Kidney (tissue), 22 donors: ENCODE measurements at places on chromosomes 7 and 10.

DNA sequence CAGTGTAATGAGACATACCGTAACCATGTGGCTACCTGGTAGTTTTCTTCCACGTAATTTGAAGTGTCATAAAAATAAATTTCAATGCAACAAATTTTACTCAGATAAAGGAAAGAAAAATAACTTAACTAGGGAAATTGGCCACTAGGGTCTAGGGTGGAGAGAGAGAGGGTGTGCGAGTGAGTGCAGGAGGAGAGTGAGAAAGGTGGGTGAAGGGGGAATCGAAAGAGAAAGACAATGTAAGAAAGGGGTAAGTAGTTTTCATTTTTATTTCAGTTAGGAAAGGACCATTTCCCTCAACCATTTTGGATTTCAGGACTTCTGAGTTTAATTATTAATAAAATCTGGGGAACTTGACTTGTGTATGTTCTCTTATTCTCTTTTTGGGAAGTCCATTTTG, 27.7 kb upstream of the GLI3 start:
- DNase-seq: no peak

DNA sequence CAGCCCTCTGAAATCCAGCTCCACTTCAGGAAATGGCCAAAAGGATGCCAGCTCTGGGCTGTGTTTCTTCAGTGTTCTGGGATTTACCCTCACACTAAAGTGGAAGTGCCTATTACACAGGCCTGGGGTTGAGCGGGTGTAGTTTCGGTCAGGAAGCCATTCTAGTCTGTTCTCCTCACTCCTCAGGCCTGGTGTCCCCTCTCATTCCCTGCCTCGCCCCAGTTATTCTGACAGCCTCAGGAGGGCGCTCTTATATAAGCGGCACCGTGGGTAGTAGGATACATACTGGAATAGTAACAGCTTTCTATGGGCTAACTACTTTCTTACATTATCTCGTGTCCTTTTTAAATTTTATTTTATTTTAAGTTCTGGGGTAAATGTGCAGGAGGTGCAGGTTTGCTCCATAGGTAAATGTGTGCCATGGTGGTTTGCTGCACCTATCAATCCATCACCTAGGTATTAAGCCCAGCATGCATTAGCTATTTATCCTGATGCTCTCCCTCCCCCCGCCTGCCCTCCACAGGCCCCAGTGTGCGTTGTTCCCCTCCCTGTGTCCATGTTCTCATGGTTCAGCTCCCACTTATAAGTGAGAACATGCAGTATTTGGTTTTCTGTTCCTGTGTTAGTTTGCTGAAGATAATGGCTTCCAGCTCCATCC, 12.2 kb upstream of the LGI1 start:
- DNase-seq: no peak

DNA sequence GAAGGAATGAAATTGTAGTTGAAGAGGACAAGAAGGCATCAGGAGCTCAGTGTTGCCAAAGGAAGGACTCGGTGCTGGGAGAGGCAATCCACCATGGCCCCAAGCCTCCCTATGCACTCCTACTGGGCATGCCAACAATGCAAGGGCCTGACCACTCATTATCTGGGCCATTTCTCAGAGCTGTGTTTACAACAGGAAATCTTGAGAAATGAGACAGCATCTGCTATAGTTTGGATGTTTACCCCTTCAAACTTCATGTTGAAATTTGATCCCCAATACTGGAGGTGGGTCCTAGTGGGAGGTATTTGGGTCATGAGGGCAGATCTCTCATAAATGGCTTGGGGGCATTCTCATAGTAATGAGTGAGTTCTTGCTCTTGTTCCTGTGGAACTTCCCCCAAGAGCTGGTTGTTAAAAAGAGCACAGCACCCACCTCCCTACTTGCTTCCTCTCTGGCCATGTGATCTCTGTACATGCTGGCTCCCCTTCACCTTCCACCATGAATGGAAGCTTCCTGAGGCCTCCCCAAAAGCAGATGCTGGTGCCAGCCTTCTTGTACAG, 50.8 kb upstream of the AOAH start:
- no peak for DNase-seq

- DNase-seq: no peak
These were observed 44.3 kb upstream of the EIF4H start for GRCh38 chr7:74129887-74130286.

DNA sequence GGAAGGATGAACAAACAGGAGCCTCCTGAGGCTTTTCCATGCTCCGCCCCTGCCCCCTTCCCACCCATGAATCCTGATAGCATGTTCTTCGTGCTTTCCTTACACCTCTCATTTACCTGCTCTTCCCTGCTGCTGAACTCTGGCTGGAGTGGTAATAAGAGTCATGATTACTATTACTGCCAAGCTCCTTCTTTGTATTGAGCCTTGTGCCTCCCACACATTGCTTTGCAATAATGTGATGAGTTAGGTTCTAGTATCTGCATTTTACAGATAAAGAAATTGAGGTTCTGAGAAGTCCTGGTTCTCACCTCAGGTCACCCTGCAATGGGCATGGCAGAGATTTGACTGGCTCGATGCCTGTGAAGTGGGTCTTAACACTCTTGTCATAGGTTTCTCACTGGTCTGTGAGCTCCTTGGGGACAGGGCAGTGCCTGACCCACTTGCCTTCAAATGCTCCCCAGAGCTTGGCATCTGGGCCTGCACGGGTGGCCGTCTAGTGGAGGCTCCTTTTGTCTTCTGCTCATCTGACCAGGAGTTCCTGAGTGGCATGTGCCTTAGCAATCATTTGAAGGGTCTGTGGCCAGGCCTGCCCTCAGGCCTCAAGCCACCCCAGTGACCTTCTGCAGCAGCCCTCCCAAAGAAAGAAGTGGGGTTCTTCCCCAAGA, 309.2 kb upstream of the ZMIZ1 start:
- DNase-seq: no peak

DNA sequence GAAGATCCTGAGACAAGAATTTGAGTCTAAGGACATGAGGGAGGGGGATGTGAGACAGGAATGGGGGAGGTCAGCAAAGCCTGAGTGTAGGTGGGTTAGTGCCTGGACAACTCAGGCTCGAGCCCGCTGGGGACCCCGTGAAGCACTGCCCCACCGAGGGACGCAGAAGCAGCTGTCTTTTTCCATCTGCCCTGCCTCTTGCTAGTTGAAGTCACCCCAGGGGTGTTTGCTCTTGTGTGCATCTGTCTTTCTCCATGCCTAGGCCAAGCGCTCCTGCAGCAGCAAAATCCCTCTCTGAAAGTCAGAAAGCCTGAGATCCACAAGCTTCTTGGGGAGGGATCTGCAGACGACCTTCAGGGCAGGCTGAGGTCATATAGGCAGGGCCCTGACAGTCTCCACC, 79.0 kb upstream of the CELF2 start:
- DNase-seq: no peak

DNA sequence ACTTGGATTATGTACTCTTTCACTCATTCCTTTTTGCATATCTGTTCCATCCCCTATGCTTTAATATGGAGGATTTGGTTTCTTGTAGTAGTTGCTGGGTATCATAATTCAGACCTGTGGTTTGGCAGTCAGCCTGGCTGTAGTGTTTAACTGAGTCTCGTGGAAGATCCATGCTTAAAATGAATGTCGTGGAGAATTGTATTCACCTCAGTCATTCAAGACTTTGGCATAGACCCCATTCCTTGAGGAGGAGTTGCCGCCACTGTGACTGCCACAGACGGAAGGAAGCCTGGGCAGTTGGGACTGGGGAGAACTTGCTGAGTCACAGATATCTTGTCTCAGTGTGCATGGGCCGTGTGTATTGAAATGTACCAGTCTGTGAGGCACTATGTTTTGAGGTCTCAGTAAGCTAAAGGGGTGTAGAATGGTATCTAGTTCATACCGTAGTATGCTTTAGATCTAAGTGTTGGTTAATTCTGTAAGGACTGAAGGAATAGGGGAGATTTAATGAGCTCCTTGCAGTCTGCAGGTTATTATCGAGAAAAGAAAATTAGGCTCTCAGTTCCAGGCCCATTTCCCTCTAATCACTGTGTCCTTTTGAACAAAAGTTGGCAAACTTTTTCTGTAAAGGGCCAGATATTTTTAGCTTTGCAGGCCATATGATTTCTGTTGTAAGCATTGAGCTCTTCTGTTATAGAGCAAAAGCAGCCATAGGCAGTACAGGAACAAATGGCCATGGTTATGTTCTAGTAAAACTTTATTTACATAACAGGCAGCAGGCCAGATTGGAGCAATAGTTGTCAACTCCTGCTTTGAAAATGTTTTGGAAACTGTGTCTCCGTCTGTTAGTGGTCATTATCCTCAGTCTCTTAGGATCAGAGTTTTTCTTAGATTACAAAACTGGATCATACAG, 76.8 kb downstream of the TPST1 start:
- peak; percentile 35 for DNase-seq

GRCh38 chr10:70782086-70782745, 3.0 kb downstream of the TBATA start:
- DNase-seq: no peak

GRCh38 chr10:30800368-30800767, 170.8 kb upstream of the LYZL2 start:
- no peak for DNase-seq

DNA sequence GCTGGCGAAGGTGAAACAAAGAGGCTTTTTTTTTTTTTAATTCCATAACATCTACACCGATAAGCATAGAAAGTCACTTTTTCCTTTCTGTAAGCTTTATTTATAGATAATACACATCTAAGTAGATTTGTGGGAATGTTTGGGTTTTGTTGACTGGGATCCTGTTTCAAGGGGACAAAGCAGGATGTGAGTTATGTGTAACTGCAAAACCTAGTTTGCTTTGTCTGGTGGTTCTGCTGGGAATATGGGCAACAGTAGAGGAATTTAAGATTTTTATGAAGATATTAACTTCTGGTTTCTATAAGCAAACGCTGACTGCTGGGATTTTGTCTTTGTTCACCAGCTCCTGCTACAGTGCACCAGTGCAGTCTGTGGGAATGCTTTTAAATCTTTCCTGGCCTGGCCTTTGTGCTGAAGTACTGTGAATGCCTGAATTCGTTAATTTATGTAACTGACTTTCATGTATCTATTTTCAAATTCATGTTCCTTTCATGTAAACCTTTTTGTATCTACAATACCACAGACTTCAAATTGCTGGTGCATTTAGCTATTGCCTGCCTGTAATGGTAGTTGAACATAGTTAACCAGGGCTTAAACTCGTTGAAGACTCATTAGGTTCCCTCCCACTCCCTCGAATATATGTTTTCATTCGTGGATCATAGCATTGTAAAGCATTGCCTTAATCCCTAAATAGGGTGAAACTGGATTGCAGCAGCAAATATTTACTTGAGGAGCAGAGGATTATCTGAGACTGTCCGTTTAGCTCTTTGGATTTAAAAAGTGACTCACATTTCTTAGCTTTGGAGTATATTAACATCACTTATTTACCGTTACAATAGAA, 1.5 kb downstream of the KLHL7 start:
- peak; percentile 24 for DNase-seq

GRCh38 chr7:44665531-44666213, 59.2 kb downstream of the OGDH start:
- no peak for DNase-seq

DNA sequence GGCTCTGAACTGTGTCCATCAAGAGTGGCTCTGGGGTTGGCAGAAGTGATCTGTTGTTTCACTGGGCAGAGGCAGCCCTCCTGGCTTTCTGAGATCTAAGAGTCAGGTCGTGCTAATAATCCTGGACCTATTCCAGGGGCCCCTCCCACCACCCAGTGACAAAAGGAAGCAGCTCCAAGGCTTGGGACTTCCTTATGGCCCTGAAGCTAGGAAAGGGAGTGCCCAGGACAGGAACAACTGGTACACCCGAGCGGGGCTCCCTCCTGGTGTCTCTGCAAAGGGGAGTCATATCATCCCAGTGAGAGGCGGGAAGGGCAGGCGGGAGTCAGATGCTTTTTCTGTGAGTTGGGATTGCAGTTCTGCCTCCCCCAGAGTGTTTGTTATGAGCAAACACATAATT, 32.3 kb downstream of the RPS24 start:
- DNase-seq: no peak

GRCh38 chr10:14020037-14020664, 310.6 kb downstream of the FRMD4A start:
- DNase-seq: no peak

DNA sequence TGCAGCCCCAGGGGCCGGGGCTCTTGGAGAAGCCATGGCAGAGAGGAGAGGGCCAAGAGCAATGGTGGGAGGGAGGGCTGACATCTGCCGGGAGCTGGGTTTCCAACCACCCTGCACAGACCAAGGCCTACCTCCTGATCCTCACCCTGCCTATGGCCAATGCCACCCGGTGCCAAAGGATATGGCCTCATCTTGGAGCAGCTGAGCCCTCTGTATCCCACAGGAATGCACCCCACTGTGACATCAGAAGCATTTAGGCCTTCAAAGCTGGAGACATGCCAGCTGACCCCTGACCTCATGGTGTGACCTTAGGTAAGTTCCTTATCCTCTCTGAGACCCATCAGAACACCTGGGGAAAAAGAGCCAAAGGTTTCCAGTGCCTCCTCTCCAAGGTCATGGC, 113.6 kb upstream of the ZMIZ1 start:
- no peak for DNase-seq

GRCh38 chr7:1368682-1369571, 90.3 kb downstream of the MICALL2 start:
- DNase-seq: peak; percentile 95

GRCh38 chr10:5508161-5508604, 8.8 kb upstream of the CALML5 start:
- no peak for DNase-seq

GRCh38 chr7:155230169-155230593, 67.5 kb upstream of the INSIG1 start:
- DNase-seq: peak; percentile 94

GRCh38 chr10:91220194-91220953, at the start of gene PCGF5:
Gene PCGF5, plus strand, starts transcription at chr10:91220663. Its CDS starts 2,209 bp downstream, at chr10:91222872.
- peak; percentile 94 for DNase-seq

DNA sequence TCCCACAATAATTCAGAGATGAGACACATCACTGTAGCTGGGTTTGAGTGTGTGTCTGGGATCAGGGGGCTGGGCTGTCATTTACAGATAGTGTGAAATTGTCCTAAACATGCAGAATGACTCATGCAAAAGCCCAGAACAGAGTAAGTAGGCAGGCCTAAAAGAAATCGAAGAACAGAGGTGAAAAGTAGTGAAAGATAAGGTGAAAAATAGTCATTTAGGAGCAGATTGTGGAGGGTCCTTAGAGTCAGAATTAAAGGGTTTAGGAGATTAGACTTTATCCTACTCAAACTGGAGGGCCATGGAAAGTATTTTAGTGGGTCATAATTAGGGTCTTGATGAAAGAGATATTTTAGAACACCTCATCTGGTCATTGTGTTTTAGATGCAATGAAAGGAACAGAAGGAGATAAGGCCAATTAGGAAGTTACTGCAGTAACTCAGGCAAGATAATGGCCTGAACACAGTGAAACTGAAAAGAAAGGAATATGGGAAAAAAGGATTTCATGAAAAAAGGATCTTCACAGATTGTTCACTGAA, 58.3 kb upstream of the NEBL start:
- no peak for DNase-seq

DNA sequence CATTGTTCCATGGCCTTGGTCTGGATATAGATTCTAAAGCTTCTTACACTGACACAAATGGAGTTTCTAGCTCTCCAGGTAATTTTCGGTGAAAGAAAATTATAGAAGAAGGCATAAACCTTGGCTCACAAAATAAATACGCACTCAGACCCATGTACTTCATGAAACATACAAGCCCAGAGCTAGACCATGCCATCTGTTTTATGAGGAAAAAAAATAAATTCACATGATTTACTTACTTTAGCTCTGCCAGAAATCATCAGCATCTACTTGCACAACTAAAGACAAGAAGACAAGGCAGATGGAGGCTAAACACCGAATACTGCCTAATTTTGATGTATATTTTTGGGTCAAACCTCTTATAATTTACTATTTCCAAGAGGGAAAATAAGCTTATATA, 197.4 kb upstream of the KLF14 start:
- no peak for DNase-seq

GRCh38 chr7:143885951-143886350, 16.0 kb downstream of the TCAF1 start:
- no peak for DNase-seq

- DNase-seq: no peak
These were observed 251.7 kb upstream of the PITRM1 start for GRCh38 chr10:3424111-3424851.
